ENCODE measurements at places on chromosomes 6 and 20. TPM values are rescaled to one million over a fixed set of nuclear protein-coding genes. Genes with fewer than 3 reads are reported as not detected.

The COL9A3 gene
- polyA plus RNA-seq: 15.7 TPM

The CGA gene
- polyA plus RNA-seq: 4.5 TPM

The KIAA0408 gene
- 22.8 TPM for polyA plus RNA-seq

- no peak for DNase-seq
These were observed 7.8 kb downstream of the KIAA0408 start for GRCh38 chr6:127451388-127451787.

The SCUBE3 gene
- 0.68 TPM for polyA plus RNA-seq

GRCh38 chr6:114282292-114282691 lies 60.5 kb downstream of the HS3ST5 start:
- DNase-seq: no peak

The EIF2S2 gene
- polyA plus RNA-seq: 49.3 TPM

- no peak for DNase-seq
These were observed 503.8 kb downstream of the CDH26 start for GRCh38 chr20:60461993-60462392.

DNA sequence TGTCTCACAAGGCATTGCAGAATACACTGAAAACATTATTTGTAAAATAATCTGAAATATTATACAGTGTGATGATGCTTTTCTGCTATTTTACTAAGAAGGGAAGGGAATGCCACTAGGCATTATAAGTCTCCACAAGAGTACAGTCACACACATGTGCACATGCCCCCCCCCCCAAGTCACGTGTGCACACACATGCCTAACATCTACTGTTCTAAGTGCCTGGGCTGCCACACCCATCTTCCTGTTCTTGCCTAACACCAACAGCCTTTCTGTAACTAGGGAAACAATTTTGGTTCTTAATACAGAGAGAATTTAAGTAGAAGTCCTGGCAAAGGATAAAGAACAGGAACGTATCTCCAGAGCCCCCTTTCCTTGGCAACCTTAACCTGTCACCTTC lies 58.2 kb upstream of the BCLAF1 start:
- no peak for DNase-seq

GRCh38 chr6:45712786-45713185 lies 302.9 kb downstream of the CLIC5 start:
- no peak for DNase-seq

DNA sequence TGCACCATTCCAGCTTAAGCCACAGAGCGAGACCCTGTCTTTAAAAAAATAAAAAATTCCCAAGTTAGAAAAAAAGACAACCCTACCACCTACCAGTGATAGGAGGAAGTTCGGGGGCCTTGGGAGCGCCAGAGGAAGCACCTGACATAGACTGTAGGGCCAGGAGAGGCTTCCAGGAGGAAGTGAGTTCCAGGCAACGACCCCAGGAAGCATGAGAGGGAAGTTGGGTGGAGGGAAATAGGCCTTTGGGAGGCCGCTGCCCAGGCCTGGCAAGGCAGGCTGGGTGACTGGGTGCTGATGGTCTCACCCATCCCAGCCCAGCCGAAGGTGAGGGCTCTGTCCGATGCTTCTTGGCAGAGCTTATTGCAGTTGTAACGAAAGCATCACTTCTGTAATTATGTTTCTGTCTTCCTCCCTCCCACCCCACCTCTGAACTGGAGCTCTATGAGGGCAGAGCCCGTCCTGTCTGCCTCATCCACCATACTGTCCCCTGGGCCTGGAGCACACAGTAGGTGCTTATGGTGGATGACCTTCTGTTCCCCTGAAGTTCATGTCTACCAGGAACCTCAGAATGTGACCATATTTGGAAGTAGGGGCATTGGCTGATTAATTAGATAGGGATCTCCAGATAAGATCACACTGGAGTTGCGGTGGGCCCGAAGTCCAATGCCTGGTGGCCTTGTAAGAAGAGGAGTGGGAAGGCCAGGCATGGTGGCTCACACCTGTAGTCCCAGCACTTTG lies 54.1 kb downstream of the UBE2V1 start:
- no peak for DNase-seq

DNA sequence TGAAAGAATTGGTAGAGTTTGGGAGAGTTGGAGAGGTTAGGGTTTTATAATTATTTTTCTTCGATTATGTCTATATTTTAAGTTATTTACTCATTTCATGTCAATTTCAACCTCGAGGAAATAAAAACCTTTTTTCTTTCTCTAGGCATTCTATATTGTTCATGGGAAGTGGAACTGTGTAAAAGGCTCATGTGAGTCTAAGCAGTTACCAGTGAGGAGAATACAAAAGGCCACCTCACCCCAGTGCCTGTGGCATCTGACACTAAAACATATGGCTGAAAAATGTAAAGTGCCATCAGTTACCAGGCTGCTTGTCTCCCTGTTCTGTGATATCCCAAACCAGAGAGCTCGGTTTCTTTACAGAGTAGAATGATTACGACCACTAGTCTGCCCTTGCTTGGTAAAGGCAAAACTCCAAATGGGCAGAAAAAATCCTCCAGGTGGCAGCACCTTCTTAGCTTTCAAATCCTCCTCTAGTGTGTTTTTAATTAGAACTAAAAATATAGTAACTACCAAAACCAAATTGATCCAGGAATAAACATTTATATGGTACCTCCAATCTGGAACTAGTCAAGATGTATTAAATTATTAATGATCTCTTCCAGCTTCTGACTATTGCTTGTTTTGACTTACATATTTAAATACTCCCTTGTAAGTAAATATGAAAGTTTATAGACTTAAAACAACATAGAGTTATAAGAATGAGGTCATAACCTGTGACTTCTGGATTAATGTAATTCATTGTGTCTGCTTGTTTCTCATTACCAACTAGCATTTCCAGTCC lies 122.6 kb upstream of the MCHR2 start:
- DNase-seq: peak; percentile 48

GRCh38 chr6:156839591-156840001 lies 62.4 kb downstream of the ARID1B start:
- DNase-seq: no peak

The CARMIL1 gene
- polyA plus RNA-seq: 4.5 TPM
